ENCODE measurements at places on chromosomes 1 and 21. TPM values are rescaled to one million over a fixed set of nuclear protein-coding genes. Genes with fewer than 3 reads are reported as not detected.

- DNase-seq, result no peak
These were observed 39.1 kb downstream of the TYW3 start for GRCh38 chr1:74771913-74772515.

DNA sequence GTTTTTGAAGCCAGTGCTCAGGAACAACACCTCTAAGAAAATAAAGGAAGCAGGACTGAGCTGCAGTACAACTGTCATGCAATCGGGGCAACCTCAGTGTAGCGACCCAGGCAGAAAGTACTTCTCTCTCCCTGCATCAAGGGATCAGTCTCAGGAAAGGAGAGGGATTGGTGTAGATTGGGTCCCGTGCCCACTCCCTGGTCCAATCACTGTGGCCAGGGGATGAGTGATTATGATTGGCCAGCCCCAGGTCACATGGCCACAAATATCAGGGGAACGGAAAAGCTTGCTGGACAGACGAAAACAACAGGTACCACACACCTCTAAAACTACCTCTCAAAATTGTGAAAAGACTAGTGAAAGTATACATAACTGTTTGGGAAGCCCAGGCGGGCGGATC is 136.2 kb upstream of the F3 start:
- no peak for DNase-seq

DNA sequence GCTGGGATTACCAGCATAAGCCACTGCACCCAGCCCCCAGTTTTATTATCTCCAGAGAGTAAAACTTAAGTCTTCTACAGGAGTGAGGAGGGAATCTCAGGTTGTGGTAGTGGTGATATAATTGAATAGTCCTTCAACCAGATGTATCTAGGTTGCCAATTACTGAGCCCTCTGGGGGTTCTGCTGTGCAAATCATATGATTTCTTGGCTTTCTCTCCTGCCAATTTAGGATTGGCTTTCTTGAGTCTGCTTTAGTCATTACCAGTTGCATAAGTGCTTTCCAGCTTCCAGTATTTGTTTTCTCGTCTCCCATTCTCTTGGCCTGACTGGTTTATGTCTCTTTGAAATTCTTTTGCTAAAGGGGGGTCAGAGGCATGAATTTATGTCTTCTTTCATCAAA is 11.1 kb downstream of the CPT2 start:
- DNase-seq, result no peak

GRCh38 chr1:224696891-224697765 is 81.0 kb downstream of the CNIH3 start:
- peak; percentile 50 for DNase-seq

- DNase-seq, result no peak
These were observed 52.3 kb downstream of the BCAR3 start for GRCh38 chr1:93629101-93630059.

GRCh38 chr1:213513006-213513405 is 462.0 kb downstream of the RPS6KC1 start:
- DNase-seq, result no peak

DNA sequence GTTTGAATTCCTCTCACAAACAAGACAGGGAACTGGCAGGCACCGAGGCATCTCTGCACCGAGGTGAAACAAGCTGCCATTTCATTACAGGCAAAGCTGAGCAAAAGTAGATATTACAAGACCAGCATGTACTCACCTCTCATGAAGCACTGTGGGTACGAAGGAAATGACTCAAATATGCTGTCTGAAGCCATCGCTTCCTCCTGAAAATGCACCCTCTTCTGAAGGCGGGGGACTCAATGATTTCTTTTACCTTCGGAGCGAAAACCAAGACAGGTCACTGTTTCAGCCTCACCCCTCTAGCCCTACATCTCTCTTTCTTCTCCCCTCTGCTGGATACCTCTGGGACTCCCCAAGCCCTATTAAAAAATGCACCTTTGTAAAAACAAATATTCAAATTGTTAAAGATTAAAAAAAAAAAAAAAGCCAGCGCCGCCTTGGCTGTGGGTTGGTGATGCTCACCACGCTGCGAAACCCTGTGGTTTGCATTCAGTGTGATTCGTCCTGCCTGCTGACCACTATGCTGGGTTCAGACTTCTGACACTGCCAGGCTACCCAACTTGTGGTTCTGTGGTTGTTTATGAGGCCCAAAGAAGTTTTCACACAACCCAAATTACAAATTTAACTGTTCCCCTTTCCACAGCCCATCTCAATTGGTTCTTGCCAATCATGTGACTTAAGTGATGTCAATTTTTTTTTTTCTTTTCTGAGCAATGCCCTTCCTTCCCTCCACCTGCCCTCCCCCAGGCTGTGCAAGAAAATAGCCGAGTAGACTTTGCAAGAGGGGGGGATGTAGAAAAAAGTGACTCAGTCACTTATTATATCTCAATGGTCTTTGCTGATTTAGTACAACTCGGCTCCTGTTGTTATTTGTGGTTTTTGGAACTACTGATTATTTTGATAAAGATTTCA is at the start of gene RUNX1:
Gene RUNX1 (minus strand): TSS at position 597 of the 912 bp plus-strand sequence.
- DNase-seq, result peak; percentile 82

DNA sequence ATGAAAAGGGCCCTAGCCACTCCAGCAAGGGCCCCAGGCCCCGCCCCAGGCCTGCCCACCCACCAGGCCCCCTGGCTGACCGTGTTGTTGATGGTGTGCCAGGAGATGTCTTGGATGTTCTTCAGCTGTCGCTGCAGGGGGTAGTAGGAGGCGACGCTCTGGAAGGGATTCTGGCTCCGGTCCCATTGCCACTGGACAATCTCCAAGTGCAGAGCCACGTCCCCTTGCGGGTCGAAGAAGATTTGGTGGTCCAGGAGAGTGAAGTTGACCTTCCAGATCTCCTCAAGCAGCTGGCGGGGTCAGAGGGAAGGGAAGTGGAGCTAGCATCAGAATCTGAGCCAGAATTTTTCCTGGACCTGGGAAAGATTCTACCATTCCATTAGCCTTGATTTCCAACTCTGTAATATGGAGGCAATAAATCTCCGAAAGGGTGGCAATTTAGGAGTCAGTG is 10.2 kb downstream of the TAS1R2 start:
- DNase-seq, result no peak

DNA sequence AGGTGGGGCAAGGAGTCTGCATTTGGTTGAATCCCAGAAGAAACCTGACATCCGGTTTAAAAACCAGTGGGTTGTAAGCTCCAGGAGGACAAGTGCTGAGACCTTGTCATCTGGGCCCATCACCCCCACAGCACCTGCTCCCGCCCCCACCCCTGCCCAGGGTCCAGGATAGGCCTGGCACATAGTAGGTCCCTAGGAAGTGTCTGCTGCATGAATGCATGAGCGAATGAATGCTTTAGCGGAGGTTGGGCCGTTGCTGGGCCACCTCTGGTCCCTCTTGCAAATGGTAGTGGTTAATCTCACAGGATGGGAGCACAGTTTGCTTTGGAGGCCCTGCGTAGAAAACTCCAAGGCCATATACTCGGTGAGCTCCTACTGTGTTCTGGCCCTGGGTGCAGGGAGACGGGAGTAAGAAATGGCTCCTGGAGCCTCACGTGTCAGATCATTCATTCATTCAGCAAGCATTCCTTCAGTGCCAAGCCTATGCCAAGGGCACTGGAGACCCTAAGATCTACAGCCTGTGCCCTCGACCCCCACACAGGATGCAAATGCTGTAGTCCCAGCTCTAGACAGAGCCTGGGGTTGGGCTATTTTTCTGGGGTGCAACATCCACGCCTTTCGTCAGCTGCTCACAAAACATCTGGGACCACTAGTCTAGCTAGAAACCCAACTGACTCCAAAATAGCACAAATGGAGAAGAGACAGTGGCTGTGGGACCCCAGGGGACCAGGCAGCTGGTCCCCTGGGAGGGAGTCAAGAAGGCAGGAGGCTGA is 28.9 kb downstream of the EPHA2 start:
- DNase-seq, result no peak

DNA sequence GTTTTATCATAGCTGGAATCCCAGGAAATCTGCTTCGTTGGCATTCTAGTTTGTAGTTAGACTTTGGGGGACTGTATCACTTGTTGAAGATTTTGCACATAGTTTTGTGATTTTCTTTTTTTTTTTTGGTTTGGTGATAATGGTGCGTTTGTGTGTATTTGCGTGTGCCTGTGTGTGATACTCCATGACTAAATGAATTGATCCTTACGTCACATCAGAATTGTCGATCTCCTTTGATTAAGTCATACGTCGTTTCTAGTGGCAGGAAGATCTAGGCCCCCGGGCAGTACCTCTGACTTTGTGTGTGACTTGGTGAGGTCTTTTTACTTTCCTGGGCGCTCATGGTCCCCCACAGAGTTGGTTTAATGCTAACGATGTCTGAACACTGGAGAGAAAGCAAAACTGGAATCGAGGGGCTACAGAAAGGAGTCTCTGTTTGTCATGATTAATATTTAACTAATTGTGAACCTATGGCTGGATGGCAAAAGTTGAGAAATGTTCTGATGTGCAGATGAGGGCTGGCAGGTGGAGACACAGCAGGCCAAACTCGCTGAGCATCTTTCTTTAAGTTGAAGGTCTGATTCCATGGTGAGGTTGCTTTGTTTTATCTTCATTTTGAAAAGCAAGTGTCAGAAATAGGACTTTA is 2.4 kb downstream of the RASSF5 start:
- DNase-seq, result no peak

GRCh38 chr1:76012341-76013205 is 62.0 kb upstream of the ST6GALNAC3 start:
- DNase-seq, result no peak

GRCh38 chr1:245978915-245979314 is 528.2 kb downstream of the SMYD3 start:
- no peak for DNase-seq

- no peak for DNase-seq
These were observed 391.8 kb downstream of the MATN1 start for GRCh38 chr1:30331415-30332065.

GRCh38 chr1:6848816-6849215 is 63.6 kb downstream of the CAMTA1 start:
- DNase-seq, result no peak

GRCh38 chr1:176033474-176033873 is 173.6 kb downstream of the COP1 start:
- DNase-seq, result no peak

GRCh38 chr1:41758500-41758899 is 160.2 kb downstream of the HIVEP3 start:
- no peak for DNase-seq

DNA sequence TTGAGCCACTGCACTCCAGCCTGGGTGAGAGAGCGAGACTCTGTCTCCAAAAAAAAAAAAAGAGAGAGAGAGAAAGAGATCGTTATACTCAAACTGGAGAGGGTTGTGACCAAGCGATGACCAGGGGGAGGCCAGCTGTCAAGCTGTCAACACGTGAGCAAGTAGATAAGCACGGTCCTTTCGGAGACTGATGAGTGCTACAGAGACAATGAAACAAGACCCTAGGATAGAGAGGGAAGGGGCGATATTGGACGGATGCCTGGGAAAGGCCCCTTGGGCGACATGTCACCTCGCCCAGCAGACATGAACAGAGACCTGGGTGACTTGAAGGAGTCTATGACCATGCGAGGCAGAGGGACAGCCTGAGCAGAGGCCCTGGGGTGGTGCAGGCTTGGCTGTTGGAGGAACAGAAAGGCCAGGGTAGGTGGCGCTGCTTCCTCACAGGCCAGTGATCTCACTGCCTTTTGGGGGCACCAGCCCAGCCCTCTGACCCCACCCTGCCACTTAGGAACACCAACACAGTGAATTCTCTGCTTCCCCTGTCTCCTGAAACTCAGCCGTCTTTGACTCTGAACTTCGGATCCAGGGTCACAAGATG is 100.8 kb upstream of the IFFO2 start:
- DNase-seq, result no peak

- DNase-seq, result no peak
These were observed 31.9 kb downstream of the SPTA1 start for GRCh38 chr1:158654571-158654970.

GRCh38 chr1:245510144-245510543 is 355.4 kb downstream of the KIF26B start:
- DNase-seq, result no peak

DNA sequence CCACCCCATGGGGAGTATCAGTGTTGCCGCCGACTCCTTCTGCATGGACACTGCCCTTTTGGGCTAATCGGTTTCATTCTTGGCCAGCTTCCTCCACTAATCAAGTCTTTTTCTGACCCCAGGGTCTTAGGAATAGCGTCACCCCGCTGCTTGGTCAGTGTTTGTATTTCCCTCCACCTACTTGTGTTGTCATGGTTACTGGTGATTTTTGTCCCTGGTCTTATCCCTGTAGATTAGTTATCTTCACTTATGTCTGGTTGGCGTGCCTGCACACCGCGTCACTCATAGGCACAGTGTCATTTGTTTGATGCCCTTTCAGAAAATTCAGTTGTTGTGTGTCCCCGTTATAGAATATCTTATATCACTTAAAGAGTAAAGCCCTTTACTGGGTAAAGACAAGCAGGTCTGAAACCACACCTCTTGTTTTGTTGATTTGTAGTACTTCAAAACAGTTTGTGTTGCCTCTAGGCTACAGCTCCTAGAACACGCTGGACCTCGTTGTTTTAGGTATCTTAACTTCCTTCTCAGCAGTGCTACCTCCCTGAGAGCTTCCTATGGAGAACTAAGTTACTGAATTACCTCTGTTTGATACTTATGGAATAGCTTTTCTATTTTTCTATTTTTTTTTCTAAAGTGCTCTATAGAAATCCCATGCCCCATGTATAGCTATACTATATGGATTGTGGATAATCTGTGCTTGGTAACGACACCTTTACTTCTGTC is 868 bp downstream of the PPP1R12B start:
- no peak for DNase-seq

DNA sequence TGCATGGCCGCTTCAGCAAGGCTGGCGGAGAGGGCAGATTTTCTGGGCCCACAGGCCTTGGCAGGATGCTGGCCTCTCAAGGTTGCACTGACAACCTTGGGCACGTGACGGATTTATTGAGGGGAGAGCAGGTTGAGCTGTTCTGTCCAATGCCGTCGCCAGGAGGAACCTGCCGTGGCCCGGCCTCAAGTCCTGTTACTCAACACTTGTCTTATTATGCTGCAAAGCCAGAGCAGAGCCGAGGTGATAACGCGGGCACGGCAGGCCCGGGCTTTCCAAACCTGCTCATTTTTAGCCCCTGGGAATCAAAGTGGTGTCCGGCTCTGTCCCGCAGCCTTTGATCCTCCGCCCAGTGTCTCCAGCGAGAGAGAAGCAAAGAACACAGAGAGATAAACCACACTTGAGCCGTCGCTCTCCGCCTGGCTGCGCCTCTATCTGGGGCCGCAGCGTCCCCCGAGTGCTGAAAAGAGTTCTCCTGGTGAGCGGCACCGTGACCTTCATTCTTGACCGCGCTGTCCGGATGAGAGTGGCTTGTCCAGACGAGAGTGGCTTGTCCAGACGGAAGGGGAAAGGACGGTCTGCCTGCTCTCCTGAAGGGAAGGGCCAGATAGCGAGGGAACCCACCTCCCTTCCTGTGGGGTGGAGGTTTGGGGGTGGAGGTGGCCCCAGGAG is 162.3 kb upstream of the ARHGEF16 start:
- no peak for DNase-seq

MAP1LC3C gene
- total RNA-seq, result 3.3 TPM

DNASE2B gene
- not detected for total RNA-seq

DAB1 gene
- total RNA-seq, result not detected

LRRC53 gene
- not detected for total RNA-seq

HES3 gene
- not detected for total RNA-seq

GORAB gene
- total RNA-seq, result 11.3 TPM

ADAMTS4 gene
- 3.6 TPM for total RNA-seq

GSTM3 gene
- total RNA-seq, result 47.2 TPM

C1orf226 gene
- not detected for total RNA-seq
